ENCODE measurements at places on chromosomes 3 and 15.
A peak's percentile ranks its signal among the peaks of the same experiment; 100 is the strongest.

- no peak overlapping the region for H3K27ac ChIP-seq
- no peaks in the 10 kb centered on the region for H3K4me1 ChIP-seq
- H3K4me3 ChIP-seq = no peak overlapping the region
- no peaks in the 10 kb centered on the region for H3K36me3 ChIP-seq
Measured at GRCh38 chr3:161042023-161042501, 63.1 kb downstream of the B3GALNT1 start.

- H3K36me3 ChIP-seq = no peaks in the 10 kb centered on the region
- no peaks in the 10 kb centered on the region for H3K4me1 ChIP-seq
- H3K27me3 ChIP-seq = no peaks in the 10 kb centered on the region
- DNase-seq = no peak
- H3K27ac ChIP-seq = no peak overlapping the region
Measured at GRCh38 chr3:80998022-80998421, 763.4 kb downstream of the GBE1 start.

DNA sequence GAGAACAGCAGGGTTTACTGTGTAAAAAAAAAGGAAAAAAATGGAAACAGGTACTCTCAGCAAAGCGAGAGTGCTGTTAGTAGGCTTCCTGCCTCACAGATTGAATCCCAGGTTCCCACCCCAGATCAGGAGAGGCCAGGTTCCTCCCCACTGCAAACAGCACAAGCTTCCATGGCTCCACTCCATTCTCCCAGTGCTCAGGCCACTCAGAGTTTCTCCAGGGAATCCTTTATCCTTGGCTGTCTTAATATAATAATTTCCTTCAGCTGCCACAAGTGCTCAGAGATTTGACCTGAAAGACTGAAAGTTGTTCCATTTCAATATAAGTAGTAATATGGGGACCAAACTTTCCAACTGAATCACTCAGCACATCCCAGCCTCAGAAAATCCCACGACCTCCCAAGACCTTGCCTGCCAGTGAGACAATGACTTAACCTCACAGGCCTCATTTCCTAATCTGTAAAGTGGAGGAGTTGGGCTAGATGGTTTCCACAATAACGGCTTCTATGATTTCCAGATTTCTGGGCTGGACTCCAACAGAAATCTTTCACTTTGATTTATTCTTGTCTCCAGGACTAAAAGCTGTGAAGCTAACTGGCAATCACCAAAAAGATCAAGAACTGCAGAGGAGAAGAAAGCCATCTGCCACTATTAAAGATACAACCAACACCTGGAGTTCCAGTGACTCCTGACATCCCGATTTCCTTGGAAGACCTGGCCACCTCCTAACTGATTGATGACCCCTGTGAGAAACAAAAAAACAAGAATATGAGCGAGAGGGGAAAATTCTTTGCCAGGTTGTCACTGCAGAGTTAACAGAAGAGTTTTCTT is 289.5 kb downstream of the NEK10 start:
- H3K36me3 ChIP-seq = no peaks in the 10 kb centered on the region
- H3K4me3 ChIP-seq = no peak overlapping the region
- H3K27ac ChIP-seq = no peak overlapping the region
- H3K4me1 ChIP-seq = peaks cover 9% of the 10 kb centered on the region
- DNase-seq = peak; percentile 13

- no peaks in the 10 kb centered on the region for H3K27me3 ChIP-seq
- no peak overlapping the region for H3K4me3 ChIP-seq
- H3K36me3 ChIP-seq = no peaks in the 10 kb centered on the region
- H3K4me1 ChIP-seq = peaks cover 11% of the 10 kb centered on the region
- peak; percentile 27 for DNase-seq
Measured at GRCh38 chr15:71252044-71252739, 136.9 kb downstream of the THSD4 start.

- peak overlapping the region; percentile 84 for H3K27ac ChIP-seq
- H3K27me3 ChIP-seq = no peaks in the 10 kb centered on the region
- H3K36me3 ChIP-seq = no peaks in the 10 kb centered on the region
Measured at GRCh38 chr15:58440922-58441321, 9.1 kb downstream of the LIPC start.

DNA sequence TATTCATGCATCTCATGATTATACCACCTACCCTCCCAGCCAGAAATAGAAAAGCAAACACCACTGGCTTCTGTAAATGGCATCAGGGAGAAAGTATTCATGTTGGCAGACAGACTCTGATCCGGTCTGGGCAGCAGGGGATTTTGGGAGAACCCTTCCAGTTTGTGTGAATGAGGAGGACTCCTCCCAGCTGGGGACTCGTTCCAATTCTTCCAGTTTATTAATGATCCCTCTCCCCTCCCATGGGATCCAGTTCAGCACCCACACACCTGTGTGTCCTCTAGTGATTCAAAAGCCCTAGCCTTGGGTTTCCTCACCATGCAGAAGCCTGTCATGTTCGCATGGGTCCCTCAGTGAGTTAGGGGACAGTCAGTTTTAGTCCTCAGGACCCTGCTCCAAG is 110.9 kb downstream of the IQSEC1 start:
- peak; percentile 31 for DNase-seq
- H3K4me3 ChIP-seq = no peak overlapping the region
- no peaks in the 10 kb centered on the region for H3K27me3 ChIP-seq
- no peak overlapping the region for H3K27ac ChIP-seq
- peaks cover 6% of the 10 kb centered on the region for H3K4me1 ChIP-seq

GRCh38 chr3:126376444-126376843 is 18.3 kb upstream of the CFAP100 start:
- no peak overlapping the region for H3K27ac ChIP-seq
- 0 out of 2 replicates have a peak, but pooled peaks cover 10% of the 10 kb centered on the region for H3K27me3 ChIP-seq
- H3K4me1 ChIP-seq = no peaks in the 10 kb centered on the region
- H3K4me3 ChIP-seq = no peak overlapping the region
- no peaks in the 10 kb centered on the region for H3K36me3 ChIP-seq
- no peak for DNase-seq

- no peak overlapping the region for H3K4me3 ChIP-seq
- no peak overlapping the region for H3K27ac ChIP-seq
- no peaks in the 10 kb centered on the region for H3K36me3 ChIP-seq
- H3K4me1 ChIP-seq = no peaks in the 10 kb centered on the region
Measured at GRCh38 chr15:31088672-31089367, 12.7 kb downstream of the TRPM1 start.

- no peak overlapping the region for H3K4me3 ChIP-seq
- no peaks in the 10 kb centered on the region for H3K27me3 ChIP-seq
- H3K27ac ChIP-seq = no peak overlapping the region
- no peaks in the 10 kb centered on the region for H3K4me1 ChIP-seq
- H3K36me3 ChIP-seq = peaks cover 80% of the 10 kb centered on the region
Measured at GRCh38 chr15:52060501-52060900, 41.5 kb downstream of the MAPK6 start.

DNA sequence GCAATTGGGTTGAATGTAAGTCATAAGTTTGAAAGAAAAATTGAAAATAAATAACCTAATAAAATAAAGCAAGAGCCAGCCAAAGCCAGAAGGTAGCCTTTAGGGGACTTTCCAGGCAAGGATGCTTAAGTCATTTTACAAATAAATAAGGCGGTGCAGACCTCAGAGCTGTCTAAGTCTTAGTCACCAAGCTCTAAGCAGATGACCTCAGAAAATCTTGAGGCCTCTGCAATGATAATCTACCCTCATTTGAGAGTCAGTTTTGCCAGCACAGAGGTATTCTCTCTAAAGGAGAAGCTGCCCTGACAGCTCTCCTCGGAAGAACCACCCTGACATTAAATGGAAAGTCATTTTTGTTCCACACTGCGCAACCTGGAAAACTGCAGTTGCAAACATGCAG is 113.9 kb downstream of the OXNAD1 start:
- H3K27me3 ChIP-seq = no peaks in the 10 kb centered on the region
- H3K36me3 ChIP-seq = peaks cover 12% of the 10 kb centered on the region
- peak; percentile 84 for DNase-seq
- peaks cover 13% of the 10 kb centered on the region for H3K4me1 ChIP-seq
- peak overlapping the region; percentile 39 for H3K27ac ChIP-seq

- H3K4me3 ChIP-seq = no peak overlapping the region
- DNase-seq = peak; percentile 45
- H3K36me3 ChIP-seq = no peaks in the 10 kb centered on the region
- H3K27me3 ChIP-seq = no peaks in the 10 kb centered on the region
- H3K27ac ChIP-seq = no peak overlapping the region
Measured at GRCh38 chr15:85354461-85354860, 25.9 kb upstream of the AKAP13 start.

GRCh38 chr3:16122155-16122554 is 52.3 kb upstream of the GALNT15 start:
- no peak overlapping the region for H3K27ac ChIP-seq
- no peak overlapping the region for H3K4me3 ChIP-seq
- no peak for DNase-seq
- H3K27me3 ChIP-seq = no peaks in the 10 kb centered on the region
- H3K36me3 ChIP-seq = no peaks in the 10 kb centered on the region

- no peak overlapping the region for H3K4me3 ChIP-seq
- peaks cover 24% of the 10 kb centered on the region for H3K4me1 ChIP-seq
Measured at GRCh38 chr15:63909819-63910437, 76.2 kb upstream of the HERC1 start.

DNA sequence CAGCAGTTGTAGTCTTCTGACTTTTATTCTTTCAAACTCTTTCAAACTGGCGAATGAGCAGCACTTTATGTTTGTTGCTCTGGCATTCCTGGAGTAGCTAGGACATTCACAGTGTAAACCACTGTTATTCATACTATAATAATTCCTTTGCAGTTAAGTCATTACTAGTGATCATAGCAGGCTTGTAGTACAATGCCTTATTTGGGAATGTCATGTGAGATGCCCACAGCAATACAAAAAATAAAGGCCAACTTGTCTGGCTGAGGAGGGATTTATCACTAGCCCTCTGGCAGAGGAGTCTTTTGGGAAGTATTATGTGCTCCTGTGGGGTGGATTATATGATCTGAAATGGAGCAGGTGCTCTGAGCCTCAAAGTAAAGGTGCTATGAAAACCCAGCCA is 197.2 kb downstream of the VGLL3 start:
- peak; percentile 94 for DNase-seq
- no peaks in the 10 kb centered on the region for H3K27me3 ChIP-seq
- H3K4me3 ChIP-seq = peak overlapping the region; percentile 66
- H3K4me1 ChIP-seq = peaks cover 27% of the 10 kb centered on the region
- H3K36me3 ChIP-seq = no peaks in the 10 kb centered on the region

DNA sequence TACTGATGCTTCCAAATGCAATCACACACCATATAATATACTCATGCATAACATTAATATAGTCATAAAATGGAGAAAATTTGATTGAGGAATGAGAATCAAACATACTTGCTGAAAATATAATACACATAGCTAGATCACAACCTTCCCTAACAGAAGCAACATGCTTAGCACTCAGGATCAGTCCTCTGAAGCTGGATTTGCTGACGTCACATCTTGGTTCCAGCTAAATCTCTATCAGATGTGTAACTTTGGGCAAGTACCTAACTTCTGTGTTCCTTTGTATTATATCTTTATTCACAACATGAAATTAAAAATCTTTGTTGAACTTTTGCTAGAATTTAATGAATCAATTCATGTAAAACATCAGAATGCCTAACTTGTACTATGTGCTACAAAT is 263.5 kb downstream of the ZNF385D start:
- H3K4me1 ChIP-seq = no peaks in the 10 kb centered on the region
- no peak for DNase-seq
- no peaks in the 10 kb centered on the region for H3K36me3 ChIP-seq

GRCh38 chr15:85475711-85476110 is 95.3 kb downstream of the AKAP13 start:
- H3K36me3 ChIP-seq = no peaks in the 10 kb centered on the region
- H3K27me3 ChIP-seq = no peaks in the 10 kb centered on the region
- H3K4me3 ChIP-seq = no peak overlapping the region
- peaks cover 55% of the 10 kb centered on the region for H3K4me1 ChIP-seq
- no peak overlapping the region for H3K27ac ChIP-seq
- DNase-seq = no peak

DNA sequence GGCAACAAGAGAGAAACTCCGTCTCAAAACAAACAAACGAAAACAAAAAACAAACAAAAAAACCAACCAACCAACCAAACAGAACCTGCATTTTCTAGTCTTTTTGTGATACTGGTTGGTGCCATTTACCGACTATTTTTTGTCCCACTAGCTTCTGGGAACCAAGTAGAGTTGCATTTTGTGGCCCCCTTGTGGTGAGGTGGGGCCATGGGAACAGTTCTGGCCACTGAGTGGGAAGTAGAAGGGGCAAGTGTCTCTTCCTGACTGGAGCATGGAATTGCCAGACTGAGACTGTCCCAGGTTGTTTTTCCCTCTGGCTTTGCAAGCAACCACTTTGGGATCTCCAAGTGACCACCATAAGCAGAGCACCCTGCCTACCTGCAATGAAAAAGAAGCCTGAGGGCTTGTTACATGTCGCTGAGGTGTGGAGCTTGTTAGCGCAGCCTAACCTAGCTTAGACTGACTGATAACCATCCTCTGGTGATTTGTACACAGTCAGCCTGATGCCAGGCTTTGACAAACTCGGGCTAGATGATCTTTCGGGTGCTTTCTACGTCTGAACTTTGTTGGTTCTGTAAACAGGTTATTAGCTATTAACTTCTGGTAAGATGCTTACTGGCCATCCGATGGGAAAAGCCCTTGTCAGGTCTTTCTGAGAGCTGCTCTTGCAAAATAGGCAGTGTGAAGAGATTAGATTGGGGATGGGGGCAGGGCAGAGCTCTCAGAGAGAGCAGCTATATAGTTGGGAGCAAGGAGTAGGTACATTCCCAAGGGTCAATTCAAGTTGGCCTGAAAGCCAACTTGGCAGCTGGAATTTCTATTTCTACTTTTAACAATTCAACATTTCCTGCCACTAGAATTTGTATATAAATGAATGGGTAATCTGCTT is 172.2 kb downstream of the SSR3 start:
- DNase-seq = peak; percentile 51
- no peaks in the 10 kb centered on the region for H3K4me1 ChIP-seq
- H3K27ac ChIP-seq = no peak overlapping the region
- no peak overlapping the region for H3K4me3 ChIP-seq
- H3K36me3 ChIP-seq = no peaks in the 10 kb centered on the region

DNA sequence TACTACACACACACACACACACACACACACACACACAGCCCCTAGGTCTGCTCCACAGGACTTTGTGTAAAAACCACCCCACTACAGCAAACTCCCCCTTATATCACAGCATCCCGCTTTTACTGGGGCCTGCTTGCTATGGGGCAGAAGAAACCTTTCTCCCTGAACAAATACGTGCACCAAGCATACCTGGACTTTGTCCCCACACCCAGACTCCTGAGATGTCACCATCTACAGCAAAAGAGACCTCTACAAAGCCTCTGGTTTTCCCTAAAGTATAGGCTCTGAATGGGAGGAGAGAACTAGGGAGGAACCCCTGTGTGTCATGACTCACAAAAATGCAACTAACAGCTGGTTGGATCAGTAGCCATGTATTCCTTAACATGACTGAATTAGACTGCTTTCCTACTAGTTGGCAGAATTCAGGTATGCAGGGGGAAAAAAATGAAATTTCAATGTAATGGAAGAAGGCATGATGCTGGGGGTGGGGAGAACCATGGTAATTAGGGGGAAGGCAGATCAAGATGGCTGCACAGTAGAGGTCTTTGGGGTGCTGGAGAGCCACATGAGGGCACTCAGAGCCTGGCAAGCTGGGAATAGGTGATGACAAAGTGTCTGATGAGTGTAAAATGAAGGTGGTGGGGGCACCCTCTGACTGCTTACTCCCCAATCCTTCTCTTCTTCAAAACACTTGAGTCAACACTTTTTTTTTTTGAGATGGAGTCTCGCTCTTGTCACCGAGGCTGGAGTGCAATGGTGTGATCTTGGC is 45.9 kb downstream of the DAPK2 start:
- H3K4me1 ChIP-seq = peaks cover 38% of the 10 kb centered on the region
- no peak overlapping the region for H3K27ac ChIP-seq

GRCh38 chr3:164465172-164465571 is 613.1 kb downstream of the SI start:
- DNase-seq = peak; percentile 68
- no peaks in the 10 kb centered on the region for H3K36me3 ChIP-seq
- no peak overlapping the region for H3K27ac ChIP-seq
- H3K4me3 ChIP-seq = 0 out of 2 replicates have a peak overlapping the region, but pooled peaks have one; percentile 9
- H3K4me1 ChIP-seq = peaks cover 11% of the 10 kb centered on the region

Measured in GM23248 (cell line).